ENCODE measurements at places on chromosomes 3 and 15. TPM values are rescaled to one million over a fixed set of nuclear protein-coding genes. Genes with fewer than 3 reads are reported as not detected.

Gene EXD1
- not detected for total RNA-seq

Gene TNFAIP8L3
- total RNA-seq, result not detected

Gene DAZL
- total RNA-seq, result not detected

Gene SUMF1
- total RNA-seq, result 5.1 TPM

Gene UMPS
- total RNA-seq, result 48.1 TPM

Gene MFN1
- 31.3 TPM for total RNA-seq

DNA sequence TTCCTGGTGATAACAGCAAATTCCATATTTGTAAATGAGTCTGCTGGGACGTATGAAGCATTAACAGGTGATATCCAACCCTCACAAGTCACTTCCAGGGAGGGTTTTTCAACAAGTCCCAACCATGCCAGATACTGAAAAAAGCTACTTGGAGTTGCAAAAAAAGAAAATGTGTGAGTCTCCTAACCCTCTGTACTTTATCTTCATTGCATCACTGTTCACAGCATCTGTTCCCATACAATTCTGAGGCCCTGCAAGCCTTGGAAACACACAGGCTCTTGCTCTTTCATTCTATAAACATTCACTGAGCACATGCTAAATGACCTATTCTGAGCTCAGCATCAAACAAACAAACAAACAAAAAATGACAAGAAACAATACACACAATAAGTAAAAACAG is 120.8 kb downstream of the RFTN1 start:
- no peak for DNase-seq

- DNase-seq, result peak; percentile 52
These were observed 557 bp downstream of the TFG start for GRCh38 chr3:100709842-100710260.

DNA sequence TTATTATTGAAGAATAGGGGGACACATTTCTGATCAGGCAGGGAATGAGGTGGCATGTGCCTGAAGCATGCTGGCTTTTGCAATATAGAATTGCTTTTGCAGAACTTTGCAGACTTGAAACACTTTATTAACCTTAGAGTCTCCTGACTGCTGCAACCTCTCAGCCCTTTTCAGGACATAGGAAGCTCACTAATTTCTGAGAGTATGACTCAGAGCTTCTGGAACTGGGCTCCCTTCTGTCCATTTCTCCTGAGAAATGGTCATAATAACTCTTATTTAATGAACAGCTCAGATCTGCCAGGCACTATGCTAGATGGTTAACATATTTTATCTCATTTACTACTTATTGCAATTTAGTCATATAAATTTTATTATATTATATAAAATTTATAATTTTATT is 38.6 kb upstream of the DGKG start:
- DNase-seq, result no peak

DNA sequence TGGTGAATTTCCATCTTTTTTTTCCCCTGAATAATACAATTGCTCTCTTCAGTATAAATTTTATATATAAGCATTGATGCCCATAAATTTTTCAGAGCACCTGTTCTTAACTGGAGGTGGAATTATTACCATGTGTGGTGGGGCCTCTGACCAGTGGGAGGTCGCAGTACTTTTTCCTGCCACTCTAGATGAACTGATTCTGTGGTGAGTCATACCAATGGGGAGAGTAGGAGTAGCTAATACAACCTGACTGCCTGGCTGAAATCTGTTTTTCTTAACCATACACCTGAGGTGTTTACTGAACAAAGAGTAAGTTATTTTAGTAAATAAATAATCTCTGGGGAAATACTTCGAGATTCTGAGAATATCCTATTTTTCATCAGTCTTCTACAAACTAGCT is 67.2 kb downstream of the UNC13C start:
- no peak for DNase-seq

DNA sequence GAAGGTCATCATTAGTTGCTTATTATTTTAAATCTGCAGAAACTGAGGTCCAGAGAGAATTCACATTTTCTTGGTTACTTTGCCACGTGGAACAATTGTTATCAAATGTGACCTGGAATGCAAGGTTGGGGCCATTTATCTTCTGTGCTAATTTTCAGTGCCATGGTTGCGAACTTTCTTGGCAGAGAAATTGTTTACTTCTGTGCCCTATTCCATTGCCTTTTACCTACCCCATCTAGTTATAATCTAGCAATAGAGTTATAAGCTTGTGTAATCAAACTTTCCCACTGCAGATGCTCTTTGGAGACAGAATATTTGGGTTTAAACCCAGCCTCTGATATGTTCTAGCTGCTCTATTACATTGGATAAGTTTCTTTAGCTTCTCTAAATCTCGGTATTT is 242.9 kb downstream of the LPP start:
- no peak for DNase-seq

DNA sequence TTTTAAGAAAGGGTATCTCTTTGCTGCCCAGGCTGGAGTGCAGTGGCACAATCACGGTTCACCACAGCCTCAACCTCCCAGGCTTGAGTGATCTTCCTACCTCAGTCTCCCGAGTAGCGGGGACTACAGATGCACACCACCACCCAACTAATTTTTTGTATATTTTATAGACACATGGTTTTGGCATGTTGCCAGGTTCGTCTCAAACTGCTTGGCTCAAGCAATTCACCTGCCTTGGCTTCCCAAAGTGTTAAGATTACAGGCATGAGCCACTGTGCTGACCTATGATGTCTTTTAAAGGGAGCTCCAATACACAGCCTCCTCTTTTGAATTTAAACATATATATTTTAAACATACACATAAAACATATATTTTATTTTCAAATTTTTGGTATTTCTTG is 60.9 kb downstream of the SLC9C1 start:
- DNase-seq, result no peak

DNA sequence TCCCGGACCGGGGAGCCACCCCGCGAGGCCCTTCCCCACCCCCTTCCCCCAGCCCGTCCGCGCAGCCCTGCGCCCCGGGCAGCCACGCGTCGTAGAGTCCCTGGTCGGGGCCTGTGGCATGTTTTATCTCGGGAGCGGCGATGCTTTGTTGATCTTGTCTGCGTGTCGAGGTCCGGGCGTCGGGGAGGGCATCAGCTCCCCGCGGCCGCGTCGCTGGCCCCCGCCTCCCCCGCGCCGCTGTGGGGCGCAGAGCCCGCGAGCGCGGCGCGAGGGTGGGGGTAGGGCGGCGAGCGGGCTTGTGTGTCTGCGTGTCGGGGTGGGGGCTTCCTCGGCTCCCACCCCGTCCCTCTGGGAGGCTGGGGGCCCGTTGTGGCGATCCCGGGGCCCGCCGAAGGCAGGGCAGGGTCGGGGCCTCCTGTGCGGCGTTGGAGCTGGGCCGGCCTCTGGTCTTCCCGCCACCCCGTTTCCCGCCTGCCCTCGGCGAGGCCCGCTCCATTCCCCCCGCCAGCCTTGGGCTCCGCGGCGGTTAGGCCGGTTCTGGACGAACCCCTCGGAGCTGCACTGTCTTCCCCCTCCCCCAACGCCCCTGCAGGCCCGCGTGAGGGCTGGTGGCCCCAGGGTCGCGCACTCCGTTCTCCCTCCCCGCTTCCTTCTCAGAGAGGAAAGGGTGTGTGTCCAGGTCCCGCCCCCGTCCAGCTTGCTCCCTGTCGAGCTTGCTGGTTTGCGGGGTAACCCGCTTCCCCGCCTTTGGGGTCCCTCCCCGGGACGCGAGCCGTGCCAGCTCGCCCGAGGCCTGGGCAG is 695 bp downstream of the GMPS start:
- DNase-seq, result peak; percentile 60

- no peak for DNase-seq
These were observed 37.8 kb upstream of the HCLS1 start for GRCh38 chr3:121698476-121698875.

DNA sequence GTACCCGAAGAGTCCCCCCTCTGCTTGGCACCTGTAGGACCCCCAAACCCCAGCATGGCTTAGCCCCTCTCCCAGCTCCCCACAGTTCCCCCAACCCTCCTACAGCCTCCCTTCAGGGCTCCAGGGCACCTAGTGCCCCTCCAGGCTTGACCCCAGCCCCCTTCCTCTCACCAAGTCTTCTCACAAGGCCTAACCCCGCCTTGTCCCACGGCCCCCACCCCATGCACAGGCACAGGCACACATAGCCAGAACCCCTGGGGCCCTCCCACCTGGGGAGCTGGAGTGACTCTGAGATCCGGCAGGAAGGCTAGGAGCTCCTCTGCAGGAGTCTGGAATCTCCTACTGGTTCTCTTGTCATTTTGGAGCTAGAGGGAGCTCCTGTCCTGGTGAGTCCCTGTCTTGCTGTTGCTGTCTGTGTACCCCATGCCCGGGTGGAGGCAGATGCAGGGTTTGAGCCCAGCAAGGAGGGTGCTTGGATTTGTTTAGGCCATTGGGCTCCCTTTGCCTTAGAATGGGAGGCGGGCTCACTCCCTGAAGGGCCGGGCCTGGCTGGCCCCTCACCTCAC is 39.6 kb downstream of the KLF13 start:
- DNase-seq, result no peak

GRCh38 chr15:43489191-43489590 is 3.8 kb downstream of the TP53BP1 start:
- DNase-seq, result no peak

DNA sequence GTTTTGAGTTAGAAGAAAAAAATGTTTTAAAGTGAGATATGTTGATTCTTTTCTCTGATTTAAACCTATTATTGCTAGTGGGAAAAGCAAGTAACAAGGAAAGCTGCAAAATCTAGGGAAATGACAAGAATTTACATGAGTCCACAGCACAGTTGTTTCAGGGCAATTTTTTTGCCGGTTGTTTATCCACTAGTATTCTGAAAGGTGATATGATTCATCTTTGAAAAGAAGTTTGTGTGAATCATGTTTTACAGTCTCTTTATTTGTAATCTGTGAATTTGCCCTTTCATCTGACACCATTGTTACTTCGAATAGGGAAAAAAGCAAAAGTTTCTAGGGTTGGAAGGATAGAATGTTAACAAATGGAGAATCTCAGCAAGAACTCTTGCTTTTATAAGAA is 894.7 kb downstream of the OTOL1 start:
- no peak for DNase-seq

DNA sequence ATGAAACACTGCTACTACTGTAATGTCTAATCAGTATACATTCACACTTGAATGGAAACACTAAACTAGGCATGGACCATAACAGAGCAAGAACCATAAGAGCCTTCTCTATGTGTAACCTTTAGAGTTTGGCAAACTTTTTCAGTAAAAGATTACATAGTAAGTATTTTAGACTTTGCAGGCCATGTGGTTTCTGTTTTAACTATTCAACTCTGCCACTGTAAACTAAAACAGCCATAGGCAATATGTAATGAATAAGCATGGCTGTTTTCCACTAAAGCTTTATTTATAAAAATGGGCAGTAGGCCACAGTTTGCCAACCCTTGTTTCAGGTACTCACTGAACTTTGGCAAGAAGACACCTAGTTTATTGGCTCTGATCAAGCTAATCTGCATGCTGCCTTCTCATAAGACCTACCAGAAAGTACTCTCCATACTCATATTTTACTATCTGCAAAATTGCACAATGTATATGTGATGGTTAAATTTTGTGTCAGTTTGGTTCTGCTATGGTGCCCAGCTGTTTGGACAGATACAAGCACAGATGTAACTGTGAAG is 46.0 kb downstream of the UACA start:
- no peak for DNase-seq

DNA sequence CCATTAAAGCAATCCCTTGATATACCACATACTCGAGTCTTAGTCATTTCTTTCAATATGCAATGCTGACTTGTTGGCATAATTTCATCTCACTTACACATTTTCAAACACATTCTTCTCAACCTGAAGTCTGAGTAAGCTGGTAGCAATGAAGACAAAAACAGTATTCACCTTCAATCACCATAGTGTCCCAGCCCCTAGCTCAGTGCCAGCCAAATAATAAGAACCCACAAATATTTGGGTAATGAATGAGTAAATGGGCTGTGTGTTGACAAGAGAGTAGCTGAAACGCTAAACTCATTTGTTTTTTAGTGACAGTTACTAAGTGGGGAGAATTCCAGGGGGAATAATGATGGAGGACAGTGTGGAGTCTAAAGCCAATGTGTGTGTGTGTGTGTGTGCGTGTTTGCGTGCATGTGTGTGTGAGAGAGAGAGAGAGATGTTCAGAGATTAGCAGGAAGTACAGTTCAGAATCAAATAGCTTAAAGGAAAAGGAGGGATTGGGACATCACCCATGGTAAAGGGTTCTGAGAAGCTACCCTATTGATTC is 165.7 kb downstream of the GAP43 start:
- DNase-seq, result no peak

DNA sequence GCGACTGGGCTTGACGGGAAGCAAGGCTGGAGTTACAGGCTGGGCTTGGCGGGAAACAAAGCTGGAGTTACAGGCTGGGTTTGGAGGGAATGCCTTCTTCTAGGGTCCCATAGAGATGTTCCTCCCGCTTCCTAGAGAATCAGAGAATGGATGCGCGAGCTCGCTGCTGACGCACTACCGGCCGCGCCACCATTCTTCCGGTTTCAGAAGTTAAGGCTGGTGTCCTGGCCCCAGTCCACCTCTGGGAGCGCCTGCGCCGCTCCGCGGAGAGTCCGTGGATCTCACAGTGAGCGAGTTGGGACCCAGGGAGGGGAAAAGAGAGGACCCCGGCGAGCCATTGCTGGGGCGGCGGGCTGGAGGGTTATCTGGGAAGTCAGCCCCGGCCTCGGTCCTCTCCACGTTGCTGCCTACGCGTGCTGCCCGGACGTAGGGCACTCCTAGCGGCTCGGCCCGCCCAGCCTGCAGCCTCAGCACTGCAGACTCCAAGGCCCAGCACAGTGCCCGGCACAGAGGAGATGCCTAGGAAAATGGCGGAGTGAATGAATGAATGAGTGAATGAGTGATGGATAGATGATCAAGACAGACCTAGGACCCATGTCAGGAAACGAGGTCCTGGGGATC is at the start of gene ZNF502:
Gene ZNF502 (plus strand): TSS at position 206 of the 621 bp plus-strand sequence. CDS start 7,602 bp downstream, outside the sequence.
- DNase-seq, result peak; percentile 73

DNA sequence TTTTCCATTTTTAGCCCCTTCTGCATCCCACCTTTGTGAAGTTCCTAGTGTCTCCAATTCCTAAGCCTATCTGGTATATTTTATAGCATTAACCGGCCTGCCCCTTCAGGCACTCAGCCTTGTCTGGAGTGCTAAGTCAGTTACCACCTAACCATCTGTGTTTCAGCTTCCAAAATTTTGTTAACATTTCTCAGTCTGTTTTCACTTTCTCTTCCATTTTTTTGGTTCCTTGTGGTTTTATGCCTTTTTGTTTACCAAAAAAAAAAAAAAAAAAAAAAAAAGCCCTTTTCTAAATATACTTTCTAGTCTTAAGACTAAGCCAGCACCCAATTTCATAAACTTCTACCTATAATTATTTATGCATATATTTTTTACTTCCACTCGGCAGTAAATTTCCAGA is 92.4 kb downstream of the CSNK1G1 start:
- no peak for DNase-seq

DNA sequence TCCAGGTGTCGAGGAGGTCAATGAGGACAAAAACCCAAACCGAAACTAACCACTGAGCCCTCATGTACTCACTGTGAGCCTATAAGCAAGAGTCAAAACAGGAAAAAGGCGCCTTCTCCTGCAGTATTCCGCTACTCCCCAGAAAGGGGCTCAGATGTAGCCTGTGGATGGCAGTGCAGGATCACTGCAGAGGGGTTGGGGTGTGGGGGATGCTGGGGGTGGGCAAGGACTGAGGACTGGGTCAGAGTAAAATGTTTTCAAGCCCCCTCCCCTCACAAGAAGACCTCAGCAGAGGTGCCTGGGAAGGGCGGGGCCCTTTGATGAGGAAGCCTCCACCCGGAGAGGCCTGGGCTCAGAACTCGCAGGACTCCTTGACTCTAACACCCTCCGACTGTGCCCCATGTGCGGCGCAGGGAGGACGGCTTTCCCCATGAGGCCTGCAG is 170.1 kb downstream of the OSBPL10 start:
- no peak for DNase-seq
